NCI-H1048 (cell line): ENCODE measurements at places on chromosomes 7 and 10.

GRCh38 chr10:130687566-130687965, 551.4 kb downstream of the GLRX3 start:
- no peak for DNase-seq

- no peak for DNase-seq
Measured at GRCh38 chr10:44952779-44953231, 6.8 kb upstream of the RASSF4 start.

DNA sequence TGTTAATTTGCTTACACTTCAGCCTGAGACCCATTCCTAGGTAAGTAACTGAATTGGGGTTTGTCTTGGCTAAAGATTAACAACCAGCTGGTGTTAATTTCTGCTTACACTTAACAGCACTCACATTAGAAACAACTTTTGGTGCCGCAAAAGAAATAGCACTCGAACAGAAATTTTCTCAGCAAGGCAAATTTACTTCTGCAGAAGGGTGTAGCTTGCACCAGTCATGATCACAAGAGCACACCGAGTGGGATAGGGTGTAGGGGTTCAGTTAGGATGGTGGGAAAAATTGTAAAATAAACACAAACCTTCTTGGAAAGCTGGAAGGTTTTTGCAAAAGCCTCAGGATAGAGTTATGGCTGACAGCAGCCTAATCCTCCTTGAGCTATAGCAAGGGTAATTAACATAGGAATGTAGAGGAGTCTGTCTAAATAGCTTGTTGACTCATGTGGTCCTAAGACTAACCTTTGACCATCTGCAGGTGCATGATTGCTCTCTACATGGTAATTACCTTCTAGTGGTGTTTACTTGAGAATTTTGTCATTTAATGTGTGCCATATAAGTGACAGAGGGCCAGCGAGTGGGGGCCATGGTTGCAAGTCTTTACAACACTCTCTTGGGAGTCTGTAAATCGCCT, 67.8 kb upstream of the CDK13 start:
- DNase-seq, result no peak

DNA sequence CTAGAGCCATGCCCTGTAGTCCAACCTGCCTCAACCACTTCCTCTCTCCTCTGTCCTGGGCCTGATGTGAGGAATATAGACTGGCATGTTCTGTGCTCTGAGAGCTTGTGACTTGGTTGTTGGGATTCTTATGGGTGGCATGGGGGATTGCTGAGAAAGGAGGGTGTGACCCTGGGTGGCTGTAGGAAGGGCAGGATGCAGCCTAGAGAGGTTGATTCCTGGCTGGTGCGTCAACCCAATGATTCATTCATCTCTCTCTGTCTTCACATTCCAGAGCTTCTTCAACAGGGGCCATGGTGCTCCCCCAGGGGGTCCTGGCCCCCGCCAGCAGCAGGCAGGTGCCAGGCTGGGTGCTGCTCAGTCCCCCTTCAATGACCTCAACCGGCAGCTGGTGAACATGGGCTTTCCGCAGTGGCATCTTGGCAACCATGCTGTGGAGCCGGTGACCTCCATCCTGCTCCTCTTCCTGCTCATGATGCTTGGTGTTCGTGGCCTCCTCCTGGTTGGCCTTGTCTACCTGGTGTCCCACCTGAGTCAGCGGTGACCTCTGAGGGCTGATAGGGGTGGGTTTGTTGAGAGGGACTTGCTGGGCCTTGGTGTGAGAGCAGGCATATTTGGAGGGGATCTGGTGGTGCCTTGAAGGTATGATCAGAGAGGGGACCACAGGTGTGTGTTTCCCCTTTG, 2.6 kb downstream of the FAM241B start:
- DNase-seq, result no peak

- DNase-seq, result no peak
Measured at GRCh38 chr10:96462606-96463151, 51.0 kb downstream of the TLL2 start.

GRCh38 chr10:90213346-90213745, 512.0 kb downstream of the KIF20B start:
- DNase-seq, result no peak

DNA sequence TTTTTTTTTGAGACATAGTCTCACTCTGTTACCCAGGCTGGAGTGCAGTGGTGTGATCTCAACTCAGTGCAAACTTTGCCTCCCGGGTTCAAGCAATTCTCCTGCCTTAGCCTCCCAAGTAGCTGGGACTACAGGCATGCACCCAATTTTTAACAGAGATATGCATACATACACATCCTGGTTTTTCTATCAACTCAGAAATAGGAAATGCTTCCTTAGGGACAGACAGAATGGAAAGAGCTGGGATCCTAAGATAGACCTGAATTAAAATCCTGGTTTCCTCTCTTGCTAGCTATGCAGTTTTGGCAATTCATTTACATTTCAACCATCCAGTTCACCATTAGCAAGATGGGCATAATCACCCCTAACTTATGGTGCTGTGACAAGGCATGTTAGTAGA, 347.5 kb downstream of the GPAM start:
- no peak for DNase-seq

- no peak for DNase-seq
Measured at GRCh38 chr7:16905300-16906044, 23.7 kb upstream of the AGR3 start.

GRCh38 chr10:122127943-122128342, 139.0 kb downstream of the TACC2 start:
- no peak for DNase-seq

DNA sequence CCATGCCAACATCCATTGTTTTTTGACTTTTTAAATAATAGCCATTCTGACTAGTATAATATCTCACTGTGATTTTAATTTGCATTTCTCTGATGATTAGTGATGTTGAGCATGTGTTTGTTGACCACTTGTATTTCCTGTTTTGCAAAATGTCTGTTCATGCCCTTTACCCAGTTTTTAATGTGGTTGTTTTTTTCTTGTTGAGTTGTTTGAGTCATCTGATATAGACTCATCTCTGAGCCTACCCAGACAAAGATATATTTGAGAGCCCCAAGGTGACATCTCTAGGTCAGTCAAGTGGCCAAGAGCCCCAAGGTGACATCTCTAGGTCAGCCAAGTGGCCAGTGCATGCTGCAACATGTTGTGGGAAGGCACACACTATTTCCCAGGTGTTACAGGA, 224.7 kb downstream of the HECW1 start:
- no peak for DNase-seq

DNA sequence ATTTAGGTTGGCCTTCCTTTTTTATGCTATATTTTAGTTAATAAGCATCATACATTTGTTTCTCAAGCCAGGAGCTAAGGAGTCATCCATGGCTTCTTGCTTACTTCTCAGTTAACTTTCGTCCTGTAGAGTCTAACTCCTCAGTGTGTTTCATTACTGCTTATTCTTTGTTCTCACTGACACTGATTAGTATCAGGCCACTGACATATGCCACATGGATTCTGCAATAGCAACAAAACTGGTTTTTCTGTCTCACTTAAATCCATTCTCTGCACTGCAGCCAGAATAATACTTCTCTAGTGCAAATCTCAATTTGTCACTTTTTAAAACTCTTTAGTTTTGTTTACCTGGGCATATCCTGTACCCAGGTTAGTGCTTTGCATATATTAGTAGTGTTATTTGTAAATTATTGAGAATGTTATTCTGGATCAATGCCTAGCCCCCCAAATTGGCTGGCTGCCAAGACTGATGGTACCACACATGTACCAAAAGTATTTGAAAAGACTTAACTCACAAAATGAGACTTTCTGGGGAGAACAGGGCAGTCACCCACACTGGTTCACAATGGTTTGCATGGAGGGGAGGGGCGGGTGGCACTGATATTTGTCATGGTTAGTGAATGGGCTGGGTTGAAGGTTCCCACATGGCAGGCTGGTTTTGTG, 79.1 kb downstream of the CCSER2 start:
- no peak for DNase-seq

DNA sequence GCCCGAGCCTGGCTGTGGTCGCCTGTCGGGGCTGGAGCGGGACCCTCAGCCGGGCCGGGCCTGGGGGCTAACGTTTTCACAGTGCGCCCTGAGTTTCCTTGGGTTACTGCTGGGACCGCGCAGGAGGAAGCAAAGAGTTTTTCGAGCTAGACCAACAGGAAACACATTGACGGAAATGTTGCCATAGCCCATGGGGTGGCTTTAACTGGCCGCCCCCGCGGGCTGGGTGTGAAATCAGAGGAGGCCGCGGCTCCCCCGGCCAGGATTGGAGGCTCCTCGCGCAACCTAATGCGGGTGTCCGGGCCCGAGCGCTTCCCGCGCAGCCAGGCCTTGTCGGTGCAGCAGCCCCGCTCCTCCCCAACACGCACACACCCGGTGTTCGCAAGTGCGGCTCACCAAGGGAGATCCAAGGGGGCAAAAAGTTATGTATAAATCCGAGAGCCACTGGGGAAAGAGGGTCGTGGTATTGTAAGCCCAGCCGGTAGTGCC, 1.9 kb downstream of the HHEX start:
- DNase-seq, result no peak

DNA sequence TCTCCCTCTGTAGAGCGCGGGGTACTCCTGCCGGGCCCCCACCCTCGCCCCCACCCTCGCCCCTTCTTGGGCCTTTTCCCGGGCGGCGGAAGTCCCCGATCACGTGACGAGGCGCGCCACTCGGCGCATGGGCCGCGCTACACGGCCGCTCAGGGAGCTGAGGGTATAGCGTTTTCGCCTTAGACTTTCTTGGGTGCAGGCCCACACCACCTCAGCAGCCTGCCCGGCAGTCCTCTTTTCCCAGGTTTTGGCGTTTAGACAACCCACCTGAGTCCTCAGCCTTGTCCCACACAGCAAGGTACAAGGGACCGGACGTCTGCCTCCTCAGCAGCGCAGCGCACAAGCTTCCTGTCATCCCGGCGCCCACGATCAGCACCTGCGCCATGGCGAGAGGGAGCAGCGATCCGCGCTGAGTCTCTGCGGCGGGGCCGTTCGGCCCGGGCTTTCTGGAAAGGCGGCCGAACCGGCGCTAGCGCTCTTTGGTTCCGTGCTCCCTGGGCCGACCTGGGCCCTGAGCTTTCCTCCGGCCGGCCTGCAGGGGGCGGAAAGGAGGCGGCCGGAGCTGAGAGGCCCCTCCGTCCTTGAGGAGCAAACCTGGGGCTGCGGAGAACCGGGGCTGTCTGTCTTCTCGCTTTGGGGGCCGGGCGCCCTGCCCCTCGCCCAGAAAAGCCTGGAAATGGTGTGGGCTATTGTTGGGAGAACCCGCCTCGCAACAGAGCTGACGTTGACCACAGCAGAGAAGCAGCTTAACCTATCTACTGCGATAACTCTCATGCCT, at the start of gene RNLS:
Gene RNLS, minus strand, starts transcription at position 513 of the 778 bp plus-strand sequence.
- DNase-seq, result no peak

DNA sequence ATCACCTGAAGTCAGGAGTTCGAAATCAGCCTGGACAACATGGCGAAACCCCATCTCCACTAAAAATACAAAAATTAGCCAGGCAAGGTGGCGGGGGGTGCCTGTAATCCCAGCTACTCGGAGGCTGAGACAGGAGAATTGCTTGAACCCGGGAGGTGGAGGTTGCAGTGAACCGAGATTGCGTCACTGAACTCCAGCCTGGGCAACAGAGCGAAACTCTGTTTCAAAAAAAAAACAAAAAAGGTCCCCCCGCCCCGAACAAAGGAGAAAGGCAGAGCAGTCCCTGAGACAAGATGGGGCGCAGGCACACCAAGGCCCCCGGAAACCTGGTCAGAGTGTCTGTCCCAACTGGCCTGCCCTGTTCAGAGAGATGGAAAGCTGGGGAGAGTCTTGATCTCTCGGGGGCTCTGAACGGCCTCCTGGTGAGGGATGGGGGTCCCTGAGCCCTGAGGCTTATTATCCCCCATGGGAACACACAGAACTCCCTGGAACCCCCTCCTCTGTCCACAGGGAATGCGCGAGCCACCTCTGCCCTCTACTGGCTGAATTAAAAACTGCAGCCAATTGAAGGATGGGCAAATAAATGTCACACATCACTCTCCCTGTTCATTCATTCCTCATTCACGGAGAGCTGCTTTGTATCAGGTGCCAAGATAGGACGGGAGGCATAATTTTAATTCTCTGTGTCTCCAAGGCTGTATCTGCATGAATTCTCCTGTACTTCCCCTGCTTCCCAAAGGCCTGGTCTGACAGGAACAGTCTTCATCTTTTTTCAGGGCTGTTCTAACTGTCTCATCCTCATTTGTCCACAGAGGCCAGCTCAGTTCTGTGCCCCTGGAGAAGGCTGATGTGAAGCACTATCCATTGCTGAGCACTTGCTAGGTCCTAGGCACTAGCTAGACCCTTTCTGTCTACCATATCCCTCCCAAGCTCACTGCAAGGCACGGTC, 28.9 kb downstream of the MAT1A start:
- no peak for DNase-seq

GRCh38 chr10:127293640-127294039, 97.2 kb upstream of the INSYN2A start:
- DNase-seq, result no peak

GRCh38 chr7:47449810-47450590, 131.9 kb downstream of the TNS3 start:
- no peak for DNase-seq

DNA sequence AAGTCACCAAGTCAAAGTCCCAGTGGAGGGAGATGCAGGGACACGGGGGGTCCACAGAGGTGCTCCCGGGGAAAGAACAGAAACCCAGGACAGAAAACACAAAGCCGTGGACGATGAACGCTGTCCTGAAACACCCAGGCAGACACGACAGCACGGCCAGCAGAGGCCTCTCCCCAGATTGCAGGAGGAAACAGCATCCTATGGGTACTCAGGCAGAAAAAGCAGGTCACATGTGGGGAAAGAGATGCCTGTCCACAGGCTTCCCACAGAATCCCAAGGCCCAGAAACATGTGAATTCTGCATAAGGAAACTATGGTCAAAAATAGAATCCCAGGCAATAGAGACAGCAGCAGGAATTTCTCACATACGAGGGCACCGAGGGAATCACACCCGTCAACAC, 53.6 kb upstream of the ADGRA1 start:
- no peak for DNase-seq

DNA sequence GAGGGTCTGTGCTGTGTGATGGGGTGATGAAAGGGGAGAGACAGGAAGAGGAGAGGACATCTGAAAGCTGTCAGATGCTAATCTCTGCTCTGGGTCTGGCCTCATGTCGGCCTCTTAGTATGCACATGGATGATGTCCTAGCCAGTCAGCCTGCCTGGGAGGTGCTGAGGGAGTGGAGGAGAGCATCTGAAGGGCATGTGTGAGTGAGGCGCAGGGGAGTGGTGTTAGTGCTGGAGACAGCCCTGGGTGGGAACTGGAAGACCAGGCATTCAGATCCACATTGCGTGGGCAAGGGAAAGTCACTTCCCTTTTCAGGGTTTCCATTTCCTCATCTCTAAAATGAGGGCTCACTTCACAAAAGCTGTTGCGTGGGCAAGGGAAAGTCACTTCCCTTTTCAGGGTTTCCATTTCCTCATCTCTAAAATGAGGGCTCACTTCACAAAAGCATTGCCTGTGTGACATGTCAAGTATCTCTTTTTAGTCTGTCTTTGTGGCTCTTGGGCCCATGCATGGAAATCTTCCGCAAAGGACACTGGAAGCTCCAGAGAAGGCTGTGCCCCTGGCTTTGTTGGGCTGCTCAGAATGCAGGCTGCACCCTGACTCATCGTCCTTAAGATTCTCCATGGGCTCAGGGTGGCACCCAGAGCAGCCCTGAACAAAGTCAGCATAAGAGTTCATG, 10.0 kb downstream of the SFTPD start:
- no peak for DNase-seq
